M059J (cell line): ENCODE measurements at places on chromosomes 3 and 15. TPM values are rescaled to one million over a fixed set of nuclear protein-coding genes. Genes with fewer than 3 reads are reported as not detected.

- no peak for DNase-seq
These were observed 101.9 kb downstream of the KLHL25 start for GRCh38 chr15:85692873-85693272.

Gene C3orf22
- total RNA-seq, result not detected in 2 replicates

- DNase-seq, result peak; percentile 2
These were observed 451.4 kb downstream of the WDR72 start for GRCh38 chr15:53307952-53308624.

GRCh38 chr15:61175024-61175423 lies 54.1 kb downstream of the RORA start:
- DNase-seq, result peak; percentile 3

DNA sequence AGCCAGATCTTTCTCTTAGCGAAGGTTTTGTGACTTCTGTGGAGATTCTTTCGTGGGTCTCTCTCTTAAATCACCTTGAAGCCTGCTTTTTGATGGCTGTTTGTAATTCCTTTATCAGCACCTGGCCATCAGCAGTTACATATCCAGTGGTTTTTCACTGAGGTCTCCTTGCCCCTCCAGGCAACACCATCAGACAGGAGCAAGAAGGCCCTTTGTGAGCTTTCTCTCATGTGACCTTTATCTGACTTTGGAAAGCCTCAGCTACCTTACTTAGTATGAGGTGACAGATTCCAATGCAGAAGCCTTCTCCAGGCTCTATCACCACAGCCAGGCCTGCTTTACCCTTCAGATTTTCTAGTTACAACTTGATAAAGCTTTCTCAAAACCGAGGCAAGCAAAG lies 30.0 kb upstream of the P3H2 start:
- no peak for DNase-seq

- DNase-seq, result no peak
These were observed 27.7 kb downstream of the POC1A start for GRCh38 chr3:52126500-52126899.

Gene SNURF
- total RNA-seq, result 3.0 and 7.0 TPM in 2 replicates

Gene SERPINI1
- total RNA-seq, result 3.2 and 4.4 TPM in 2 replicates

- DNase-seq, result peak; percentile 48
These were observed 508 bp downstream of the GORASP1 start for GRCh38 chr3:39106851-39107387.

DNA sequence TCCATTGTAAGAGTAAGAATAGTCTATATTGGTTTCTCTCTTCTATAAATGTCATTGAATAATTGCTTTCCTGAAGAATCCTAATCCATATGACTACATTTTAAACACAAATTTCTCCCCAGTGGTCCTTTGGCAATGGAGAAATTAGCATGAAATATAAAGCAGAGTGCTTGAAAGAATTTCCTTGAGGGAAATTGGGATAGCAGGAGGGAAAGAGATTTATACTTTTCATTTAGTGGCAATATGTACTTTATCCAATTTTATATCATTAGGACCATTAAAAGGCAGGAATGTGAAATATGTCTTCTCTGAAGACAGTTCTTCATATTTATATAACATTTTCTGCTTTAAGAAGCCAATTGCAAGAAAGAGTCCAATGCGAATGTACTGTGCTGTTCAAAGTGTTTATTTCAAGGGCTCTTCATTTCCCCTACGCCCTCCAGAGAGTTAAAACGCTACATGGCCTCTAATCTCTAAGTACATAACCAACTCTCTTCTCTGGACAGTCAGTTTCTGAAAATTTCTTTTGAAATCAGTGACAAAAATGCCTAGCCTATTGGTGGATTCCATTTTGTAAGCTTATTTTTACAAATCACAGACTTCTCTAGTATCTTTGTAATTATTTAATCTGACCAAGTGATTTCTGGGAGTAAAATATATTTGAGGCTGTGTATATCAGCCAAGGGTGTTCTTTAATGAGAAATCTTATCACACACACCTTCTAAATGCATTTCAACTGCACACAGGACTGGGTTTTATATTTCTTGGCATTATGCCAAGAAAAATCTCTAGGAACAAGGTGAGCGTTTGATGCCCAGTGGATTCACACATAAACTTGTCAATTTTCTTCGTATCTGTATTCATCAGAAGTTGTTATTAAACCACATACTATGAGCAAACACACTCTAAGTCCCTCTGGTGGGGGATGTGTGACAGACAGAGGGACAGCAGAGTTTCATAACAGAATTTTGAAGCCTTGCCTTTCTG lies 51.2 kb downstream of the KCNAB1 start:
- DNase-seq, result no peak

DNA sequence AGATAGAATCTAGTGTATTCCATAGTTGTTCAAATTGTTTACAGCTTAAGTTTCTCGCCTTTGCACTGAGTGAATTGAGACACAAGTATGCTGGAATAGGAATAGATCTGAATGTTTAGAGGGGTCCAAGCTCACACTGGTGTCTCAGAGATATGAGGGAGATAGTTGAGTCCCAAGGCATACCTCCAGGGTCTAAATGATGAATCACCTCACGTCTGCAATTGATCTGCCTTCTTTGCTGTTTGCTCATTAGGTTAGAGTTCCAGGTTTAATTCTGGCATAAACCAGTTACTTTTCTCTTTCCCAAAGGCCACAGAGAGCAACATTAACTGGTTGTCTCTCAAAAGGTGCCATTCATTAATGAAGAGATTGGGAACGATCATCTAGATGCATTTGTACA lies 106.3 kb upstream of the MME start:
- no peak for DNase-seq

GRCh38 chr3:81198216-81198615 lies 563.2 kb downstream of the GBE1 start:
- no peak for DNase-seq

Gene GABRR3
- not detected in 2 replicates for total RNA-seq

DNA sequence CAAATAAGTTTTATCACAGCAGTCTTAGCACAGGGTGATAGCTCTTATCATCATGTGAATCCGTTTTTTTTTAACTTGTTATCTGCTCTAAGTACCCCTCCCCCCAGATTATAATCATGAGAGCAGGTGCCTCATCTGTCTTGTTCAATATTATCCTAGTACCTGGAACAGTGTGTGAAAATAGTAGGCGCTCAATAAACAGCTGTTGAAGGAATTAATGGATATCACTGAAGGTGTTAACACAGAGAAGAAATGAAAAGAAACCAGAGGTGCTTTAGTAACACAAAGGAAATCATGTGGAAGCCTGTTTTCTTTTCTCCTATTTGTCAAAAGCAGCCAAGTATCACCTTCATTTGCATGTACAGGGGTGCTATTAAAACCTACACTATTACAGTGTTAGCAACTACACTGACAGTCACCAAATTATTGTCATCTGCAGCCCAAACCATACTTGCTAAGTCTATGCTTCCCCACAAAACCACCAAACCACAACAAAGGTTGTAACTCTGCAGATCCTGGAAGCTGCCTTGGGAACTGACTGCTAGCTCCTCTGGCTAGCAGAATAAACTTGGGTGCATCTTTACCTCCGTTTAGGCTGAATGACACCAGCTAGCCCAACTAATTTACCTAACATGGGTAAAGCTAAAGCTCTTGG lies 2.9 kb downstream of the XPC start:
- peak; percentile 67 for DNase-seq

Gene TMC3
- not detected in 2 replicates for total RNA-seq

GRCh38 chr15:52559575-52559974 lies 9.3 kb downstream of the ARPP19 start:
- DNase-seq, result peak; percentile 23

- DNase-seq, result no peak
These were observed 168.4 kb downstream of the TUSC7 start for GRCh38 chr3:116877968-116878367.
